ENCODE measurements at places on chromosomes 13 and 19.
A peak's percentile ranks its signal among the peaks of the same experiment; 100 is the strongest.

DNA sequence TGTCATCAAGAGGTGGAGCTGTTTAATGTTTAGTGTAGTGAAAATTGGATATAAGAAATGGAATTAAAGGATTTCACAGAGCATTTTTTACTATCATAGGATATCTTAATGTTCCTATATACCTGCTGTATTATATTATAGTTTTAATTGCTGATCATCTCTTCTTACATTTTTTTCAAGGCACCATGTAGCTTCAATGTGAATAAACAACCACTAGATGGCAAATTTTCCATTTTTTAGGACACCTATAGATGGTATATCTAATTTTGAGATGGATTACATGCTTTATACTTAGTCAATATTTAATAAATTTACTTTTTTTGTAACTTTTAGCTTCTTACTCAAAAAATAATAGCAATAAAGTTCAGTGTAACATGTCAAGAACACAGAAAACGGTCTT, 9.0 kb upstream of the ATXN8OS start:
- peak; percentile 23 for DNase-seq

DNA sequence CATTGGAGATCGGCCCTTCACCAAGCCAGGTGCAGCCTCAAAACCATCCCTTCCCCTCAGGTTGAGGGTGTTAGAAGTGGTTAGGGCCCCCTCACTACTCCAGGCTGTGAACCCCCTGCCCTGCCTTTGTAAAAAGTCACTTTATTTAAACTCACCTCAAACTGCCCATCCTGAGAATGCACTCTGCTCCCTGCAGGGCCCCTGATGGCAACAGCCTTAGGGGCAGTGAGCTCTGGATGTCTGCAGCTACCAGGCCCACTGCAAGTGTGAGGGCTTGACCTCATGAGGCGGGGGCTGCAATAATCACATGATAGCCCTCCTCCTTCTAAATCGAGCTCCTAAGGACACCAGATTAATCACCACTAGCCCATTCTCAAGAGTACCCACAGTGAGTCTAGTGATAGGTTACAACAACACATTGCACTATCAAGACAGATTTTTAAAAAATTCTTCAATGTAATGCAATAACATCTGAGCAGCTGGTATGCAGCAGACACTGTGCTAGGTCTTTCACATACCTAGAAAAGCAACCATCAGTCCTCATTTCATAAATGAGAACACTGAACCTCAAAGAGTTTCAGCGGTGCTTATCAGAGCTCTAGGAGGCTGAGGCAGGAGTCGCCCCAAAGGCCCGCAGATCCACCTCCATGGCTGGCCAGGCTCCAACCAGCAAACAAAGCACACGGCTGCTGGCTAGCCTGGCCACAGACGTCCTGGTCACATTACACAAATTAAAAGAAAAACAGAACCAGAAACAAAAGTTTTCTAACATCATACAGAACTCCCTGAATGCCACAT, 26.0 kb downstream of the SLC7A1 start:
- DNase-seq = no peak

GRCh38 chr13:30910676-30911075, 4.6 kb downstream of the MEDAG start:
- no peak for DNase-seq

GRCh38 chr19:29371251-29372090, 154.3 kb upstream of the VSTM2B start:
- no peak for DNase-seq

DNA sequence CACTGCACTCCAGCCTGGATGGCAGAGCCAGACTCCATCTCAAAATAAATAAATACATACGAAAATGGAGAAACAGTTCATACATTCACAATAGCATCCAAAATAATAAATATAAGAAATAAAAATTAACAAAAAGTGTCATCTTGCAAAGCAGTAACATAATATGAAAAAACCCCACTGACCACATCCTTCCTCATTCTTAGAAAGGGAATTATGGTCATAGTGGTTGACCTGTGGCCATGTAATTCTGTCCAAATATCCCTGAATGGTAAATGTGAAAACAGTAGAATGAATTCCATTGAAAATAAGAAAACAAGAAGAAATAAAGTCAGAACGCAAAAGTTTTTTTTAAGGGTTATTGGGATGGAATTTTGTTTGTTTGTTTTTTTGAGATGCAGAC, 7.0 kb upstream of the CDC42EP5 start:
- DNase-seq = no peak

GRCh38 chr13:65724226-65724625, 1505.9 kb downstream of the PCDH9 start:
- no peak for DNase-seq

DNA sequence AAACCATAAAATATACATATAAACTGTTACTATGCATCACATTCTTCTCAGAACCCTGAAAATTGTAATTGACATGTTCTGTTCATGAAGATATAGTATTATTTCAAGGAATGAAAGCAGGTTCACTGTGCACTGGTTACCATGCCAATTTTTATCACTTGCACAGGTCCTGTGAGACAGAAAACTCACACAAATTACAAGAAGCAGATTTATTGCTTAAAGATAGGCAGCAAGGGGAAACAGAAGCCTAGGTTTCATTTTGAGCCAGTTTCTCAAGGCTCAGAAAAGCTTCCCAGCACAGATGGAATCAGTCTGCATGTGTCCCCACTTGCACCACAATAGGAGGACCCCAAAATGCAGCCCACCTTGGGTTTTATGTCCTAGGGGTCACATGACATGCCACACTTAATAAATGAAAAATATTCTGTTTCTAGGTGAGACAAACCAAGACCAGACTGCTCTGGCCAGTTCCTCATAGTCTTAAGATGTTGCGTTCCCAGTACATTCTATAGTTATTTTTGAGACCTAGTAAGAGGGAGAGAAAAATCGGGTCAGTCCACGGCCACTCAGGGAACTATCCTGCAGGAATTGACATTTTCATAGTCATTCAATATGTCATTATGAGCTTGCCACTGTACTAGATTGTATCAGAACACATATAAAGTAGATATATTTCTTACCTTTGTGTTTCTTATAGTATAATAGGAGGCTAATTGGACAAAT, 459.1 kb upstream of the ATXN8OS start:
- DNase-seq = no peak

- DNase-seq = no peak
Observed at GRCh38 chr19:42411581-42412178, 15.5 kb downstream of the LIPE start.

DNA sequence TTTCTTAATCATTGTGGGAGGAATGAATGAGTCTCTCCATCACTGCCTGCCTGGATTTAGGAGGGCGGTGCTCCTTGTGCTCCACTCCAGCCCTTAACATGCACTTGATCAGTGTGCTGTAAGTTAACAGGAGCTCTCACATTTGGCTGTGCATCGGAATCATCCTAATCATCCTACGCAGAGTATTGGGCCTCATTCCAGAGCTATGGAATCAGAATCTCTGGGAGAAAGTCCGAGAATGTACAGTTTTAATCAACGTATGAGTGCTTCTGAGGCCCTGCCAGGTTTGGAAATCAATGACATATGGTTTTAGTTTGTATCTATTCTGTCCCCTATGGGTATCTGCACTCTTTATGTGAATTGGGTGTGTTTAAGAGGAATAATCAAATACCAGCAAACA, 34.9 kb upstream of the DCLK1 start:
- DNase-seq = no peak

- no peak for DNase-seq
Observed at GRCh38 chr19:18504886-18505610, 16.8 kb downstream of the ELL start.

DNA sequence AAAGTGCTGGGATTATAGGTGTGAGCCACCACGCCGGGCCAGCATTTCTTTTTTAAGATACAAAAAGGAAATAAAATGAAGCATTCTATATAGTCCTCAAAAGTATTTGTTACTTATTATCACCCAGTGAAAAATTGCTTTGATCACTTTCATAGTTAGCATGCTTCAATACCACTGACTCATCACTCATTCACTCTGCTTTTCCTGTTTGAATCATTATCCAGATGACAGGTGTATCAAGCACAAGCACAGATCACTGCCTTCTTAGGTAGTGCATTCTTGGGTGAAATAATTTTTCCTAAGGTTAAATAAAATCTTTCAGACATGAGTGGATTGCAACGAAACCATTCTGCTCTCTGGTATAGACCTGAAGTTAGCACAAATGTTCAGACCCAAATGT, 35.8 kb upstream of the SPART start:
- no peak for DNase-seq

DNA sequence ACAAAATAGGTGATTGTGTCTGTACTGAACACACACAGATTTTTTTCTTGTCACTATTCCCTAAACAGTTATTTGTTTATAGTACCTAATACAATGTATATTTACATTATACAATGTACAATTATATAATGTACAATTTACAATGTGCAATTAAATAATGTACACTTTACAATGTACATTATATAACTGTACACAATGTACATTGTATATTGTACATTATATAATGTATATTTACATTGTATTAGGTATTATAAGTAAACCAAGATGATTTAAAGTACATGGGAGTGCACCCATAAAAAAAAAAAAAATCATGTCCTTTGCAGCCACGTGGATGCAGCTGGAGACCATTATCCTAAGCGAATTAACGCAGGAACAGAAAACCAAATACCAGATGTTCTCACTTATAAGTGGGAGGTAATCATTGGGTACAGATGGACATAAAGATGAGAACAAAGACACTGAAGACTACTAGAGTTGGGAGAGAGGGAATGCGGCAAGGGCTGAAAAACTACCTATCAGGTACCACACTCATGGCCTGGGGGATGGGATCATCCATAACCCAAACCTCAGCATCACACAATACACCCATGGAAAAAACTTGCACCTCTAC, 68.1 kb downstream of the ABCC4 start:
- no peak for DNase-seq

GRCh38 chr13:23268441-23268840, 87.7 kb downstream of the SGCG start:
- DNase-seq = no peak

DNA sequence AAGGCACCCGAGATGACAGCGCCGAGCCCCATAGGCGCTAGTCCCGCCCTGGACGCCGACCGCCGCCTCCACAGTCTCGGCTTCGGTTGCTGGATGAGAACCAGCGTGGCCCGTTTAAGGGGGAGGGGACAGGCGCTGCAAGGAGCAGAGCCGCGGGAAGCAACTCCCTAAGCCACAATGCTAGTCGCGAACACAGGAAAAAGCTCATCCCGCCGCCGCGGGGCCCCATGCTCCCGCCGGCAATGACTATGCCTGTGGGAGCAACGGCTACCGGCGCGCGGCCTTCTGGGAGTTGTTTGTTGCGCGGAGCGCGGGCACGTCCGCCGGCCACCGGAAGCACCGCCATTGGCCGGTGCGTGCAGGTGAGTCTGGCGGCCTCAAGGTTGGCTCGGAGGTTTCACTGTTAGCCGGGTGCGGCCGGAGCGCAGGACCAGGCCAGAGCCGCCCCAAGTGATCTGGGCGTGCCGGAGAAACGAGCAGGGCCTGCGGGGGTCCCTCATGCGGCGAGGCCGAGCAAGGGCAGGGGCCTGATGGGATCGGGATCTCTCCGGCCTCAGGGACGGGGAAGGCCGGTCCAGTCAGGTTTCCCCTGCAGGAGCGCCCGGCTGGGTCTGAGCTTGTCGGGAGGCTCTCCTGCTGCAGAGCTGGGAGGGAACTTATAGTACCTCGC, at the start of gene ZNF544:
Gene ZNF544, plus strand, starts transcription at position 330 of the 670 bp plus-strand sequence. CDS start 15,110 bp downstream, outside the sequence.
- peak; percentile 89 for DNase-seq

GRCh38 chr13:26558074-26558805, 757 bp downstream of the WASF3 start:
- peak; percentile 36 for DNase-seq

- DNase-seq = no peak
Observed at GRCh38 chr13:50319635-50320255, 304.5 kb downstream of the KCNRG start.

DNA sequence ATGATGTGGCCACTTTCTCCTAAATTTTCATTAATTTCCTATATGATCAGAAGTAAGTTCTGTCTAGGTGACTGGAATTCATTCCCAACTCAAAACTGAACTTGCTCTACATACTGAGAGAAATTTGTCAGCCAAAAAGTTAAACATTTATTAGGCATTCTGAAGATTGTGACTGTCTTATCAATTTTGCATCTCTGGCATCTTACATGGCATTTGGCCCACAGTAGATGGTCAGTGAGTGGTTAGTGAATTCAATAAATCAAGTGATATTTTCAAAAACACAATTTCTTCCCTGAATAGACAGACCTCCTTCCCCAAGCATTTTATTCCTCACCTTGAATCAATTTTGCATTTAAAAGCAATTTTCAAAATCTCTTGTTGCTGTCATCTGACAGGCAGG, 363.2 kb upstream of the NBEA start:
- no peak for DNase-seq

- DNase-seq = no peak
Observed at GRCh38 chr13:73075954-73076353, 17.1 kb downstream of the KLF5 start.

DNA sequence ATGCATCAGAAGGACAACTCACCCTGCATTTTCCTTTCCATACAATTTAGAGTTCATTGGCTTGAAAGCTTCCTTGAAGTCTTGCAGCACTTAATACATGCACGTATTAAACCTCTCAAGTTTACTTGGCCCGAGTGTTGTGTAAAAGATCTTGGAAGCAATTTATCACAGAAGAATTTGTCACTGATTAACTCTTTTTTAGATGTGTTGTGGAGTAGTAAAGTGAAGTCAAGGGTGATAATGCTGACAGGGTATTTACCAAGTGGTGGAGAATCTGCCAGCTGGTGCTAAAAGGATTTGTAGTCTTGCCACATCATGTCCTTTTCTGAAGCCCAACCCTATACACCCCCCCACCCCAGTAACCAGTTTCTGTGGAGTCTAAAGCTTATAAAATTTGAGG, 421.0 kb upstream of the MIR17HG start:
- no peak for DNase-seq

GRCh38 chr13:107548338-107548737, 667.0 kb downstream of the LIG4 start:
- no peak for DNase-seq

GRCh38 chr13:49455007-49455398, 10.9 kb downstream of the SETDB2 start:
- DNase-seq = no peak

- no peak for DNase-seq
Observed at GRCh38 chr13:105902396-105902795, 633.1 kb downstream of the EFNB2 start.

- DNase-seq = peak; percentile 93
Observed at GRCh38 chr19:49149652-49150105, 5.5 kb downstream of the HRC start.

GRCh38 chr19:42313840-42314755, 989 bp downstream of the TMEM145 start:
- DNase-seq = no peak

- no peak for DNase-seq
Observed at GRCh38 chr13:40330950-40331349, 335.5 kb downstream of the FOXO1 start.

DNA sequence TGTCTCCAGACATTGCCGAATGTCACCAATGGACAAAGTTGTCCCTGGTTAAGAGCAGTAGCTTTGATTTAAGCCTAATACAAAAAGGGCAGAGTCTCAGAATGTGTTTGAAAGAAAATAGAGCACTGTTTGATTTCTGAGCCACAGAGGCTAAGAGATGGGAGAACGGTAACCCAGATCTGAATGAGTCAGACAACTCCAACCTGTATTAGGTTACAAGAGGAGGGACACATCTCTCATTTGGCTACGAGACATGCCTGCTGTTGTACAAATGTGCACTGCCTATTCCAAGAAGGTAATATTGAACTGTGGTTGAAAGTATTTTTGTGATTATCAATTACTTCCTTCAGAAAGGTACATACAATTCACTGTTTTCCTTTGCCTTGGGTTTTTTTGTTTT, 4.9 kb upstream of the HSPH1 start:
- no peak for DNase-seq
